ENCODE measurements at places on chromosomes 1 and 21. TPM values are rescaled to one million over a fixed set of nuclear protein-coding genes. Genes with fewer than 3 reads are reported as not detected.
A peak's percentile ranks its signal among the peaks of the same experiment; 100 is the strongest.

RIMKLA gene
- 1.1 TPM for total RNA-seq

DNA sequence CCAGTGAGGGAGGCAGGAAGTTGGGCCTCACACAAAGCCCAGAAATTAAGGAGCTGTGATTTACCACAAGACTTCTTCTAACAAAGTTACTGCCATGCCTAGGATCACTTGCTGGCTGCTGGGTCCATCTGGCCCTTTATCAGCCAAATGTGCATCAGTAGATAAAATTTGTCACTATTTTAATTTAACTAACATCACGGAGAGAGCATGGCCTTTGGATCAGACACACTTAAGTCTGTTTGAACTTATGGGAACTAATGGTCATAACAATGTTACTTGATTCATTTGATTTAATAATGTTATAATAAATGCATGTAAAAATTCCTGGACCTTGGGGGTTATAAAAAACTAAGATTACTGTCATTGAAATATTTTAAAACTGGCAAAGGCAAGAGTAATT is 67.2 kb upstream of the CCDC190 start:
- no peak for DNase-seq
- peaks cover 19% of the 10 kb centered on the region for H3K4me1 ChIP-seq
- no peaks in the 10 kb centered on the region for H3K36me3 ChIP-seq
- H3K27ac ChIP-seq, result no peak overlapping the region
- H3K27me3 ChIP-seq, result no peaks in the 10 kb centered on the region

DNA sequence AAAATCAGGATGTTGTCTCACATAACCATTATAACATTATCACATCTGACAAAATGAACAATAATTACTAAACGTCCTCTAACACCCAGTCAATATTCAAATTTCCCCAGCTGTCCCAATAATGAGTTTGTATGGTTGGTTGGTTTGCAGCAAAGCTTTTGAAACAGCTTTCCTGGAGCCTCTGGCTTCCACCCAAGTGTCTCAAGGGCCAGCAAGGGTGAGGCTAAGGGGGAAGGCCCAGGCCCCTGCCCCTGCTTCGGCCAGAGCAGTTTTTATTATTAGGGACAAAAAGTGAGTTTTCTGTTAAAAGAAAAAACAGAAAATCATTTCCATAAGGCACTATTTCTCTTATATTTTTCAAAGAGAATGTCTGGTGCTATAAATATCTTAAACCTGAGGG is 19.1 kb upstream of the AVPR1B start:
- no peak overlapping the region for H3K27ac ChIP-seq
- no peaks in the 10 kb centered on the region for H3K36me3 ChIP-seq
- H3K4me3 ChIP-seq, result no peak overlapping the region
- no peak for DNase-seq
- no peaks in the 10 kb centered on the region for H3K4me1 ChIP-seq
- no peaks in the 10 kb centered on the region for H3K27me3 ChIP-seq

ISG15 gene
- total RNA-seq, result 86.0 TPM

DNA sequence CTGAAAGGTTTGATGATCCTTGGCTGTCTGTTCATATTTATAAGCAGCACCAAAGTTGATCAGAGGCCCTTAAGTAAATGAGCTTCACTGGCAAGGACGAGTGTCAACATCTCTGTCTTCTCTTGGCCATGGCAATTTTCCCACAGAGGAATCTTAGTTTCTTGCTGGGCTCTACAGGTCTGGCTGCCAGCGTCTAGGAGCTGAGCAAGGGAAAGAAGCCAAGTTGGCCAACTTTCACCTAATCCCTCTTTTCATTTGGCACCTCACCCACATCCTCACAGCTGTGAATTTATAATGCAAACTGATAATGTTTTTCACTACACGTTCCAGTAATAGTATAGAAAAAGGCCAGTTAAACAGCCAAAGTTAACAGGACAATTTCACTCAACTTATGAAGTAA is 99.0 kb upstream of the LBR start:
- no peaks in the 10 kb centered on the region for H3K36me3 ChIP-seq
- DNase-seq, result no peak
- H3K27me3 ChIP-seq, result no peaks in the 10 kb centered on the region
- H3K4me1 ChIP-seq, result peaks cover 9% of the 10 kb centered on the region
- H3K4me3 ChIP-seq, result no peak overlapping the region

OR2M3 gene
- not detected for total RNA-seq

GRCh38 chr1:116820369-116820768 is 66.1 kb downstream of the CD2 start:
- H3K4me3 ChIP-seq, result no peak overlapping the region
- DNase-seq, result no peak
- H3K36me3 ChIP-seq, result no peaks in the 10 kb centered on the region
- no peaks in the 10 kb centered on the region for H3K27me3 ChIP-seq

DNA sequence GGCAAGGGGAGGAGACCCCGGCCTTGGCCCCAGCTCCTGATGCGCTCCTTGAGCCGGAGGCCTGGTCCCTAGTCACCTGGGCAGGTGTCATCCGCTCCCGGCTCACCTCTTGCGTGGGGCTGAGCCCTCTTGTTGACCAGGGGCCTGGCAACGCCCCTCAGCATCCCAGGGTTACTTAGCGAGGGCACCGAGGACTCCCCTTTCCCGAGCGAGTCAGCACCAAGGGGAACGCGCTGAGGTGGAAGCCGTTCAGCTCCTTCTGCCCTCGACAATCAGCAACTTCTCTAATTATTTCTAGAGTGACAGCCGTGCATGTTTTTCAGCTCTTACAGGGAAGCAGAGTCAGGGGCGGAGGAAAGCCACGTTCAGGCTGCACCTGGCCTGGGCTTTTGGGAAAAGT is 522 bp downstream of the SLC45A1 start:
- no peak for DNase-seq
- H3K27ac ChIP-seq, result no peak overlapping the region
- peaks cover 22% of the 10 kb centered on the region for H3K4me1 ChIP-seq
- peak overlapping the region; percentile 45 for H3K4me3 ChIP-seq

DNA sequence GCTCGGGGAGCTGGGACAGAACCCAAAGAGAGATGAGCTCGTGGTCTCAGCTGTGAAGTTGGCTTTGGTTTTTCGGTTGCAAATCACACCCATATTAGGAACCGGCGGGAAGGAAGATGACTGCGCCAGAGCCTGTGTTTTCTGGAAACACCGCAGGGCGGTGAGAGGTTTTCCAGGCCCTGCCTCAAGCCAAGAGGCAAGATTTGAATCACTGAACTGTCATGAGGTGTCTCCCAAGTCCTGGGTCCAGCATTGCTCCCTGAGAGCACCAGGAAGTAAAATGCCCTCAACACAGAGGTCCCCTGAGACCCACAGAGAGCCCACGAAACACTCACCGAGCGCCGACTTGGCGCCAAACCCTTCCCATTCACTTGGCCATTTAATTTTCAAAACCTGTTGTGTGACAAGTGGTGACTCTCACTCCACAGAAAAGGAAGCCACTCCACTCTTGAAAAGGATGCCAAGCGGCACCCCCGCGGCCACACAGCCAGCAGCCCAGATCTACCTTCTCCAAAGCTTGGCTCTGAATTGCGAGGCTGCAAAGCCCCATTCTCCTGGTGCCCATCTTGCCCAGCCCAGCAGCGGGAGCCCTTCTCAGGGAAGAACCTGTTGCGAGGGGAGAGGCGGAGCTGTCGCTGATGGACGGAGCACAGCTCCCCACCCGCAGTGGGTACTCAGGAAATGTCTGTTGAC is 99.0 kb upstream of the RUNX3 start:
- no peaks in the 10 kb centered on the region for H3K4me1 ChIP-seq
- no peak for DNase-seq
- H3K4me3 ChIP-seq, result no peak overlapping the region
- no peaks in the 10 kb centered on the region for H3K27me3 ChIP-seq
- H3K27ac ChIP-seq, result no peak overlapping the region
- H3K36me3 ChIP-seq, result no peaks in the 10 kb centered on the region

GRCh38 chr1:44700573-44700972 is 26.1 kb downstream of the ARMH1 start:
- H3K36me3 ChIP-seq, result no peaks in the 10 kb centered on the region
- H3K27me3 ChIP-seq, result no peaks in the 10 kb centered on the region
- no peak for DNase-seq
- no peak overlapping the region for H3K4me3 ChIP-seq

GRCh38 chr21:45039317-45040156 is 34.8 kb upstream of the ADARB1 start:
- H3K36me3 ChIP-seq, result no peaks in the 10 kb centered on the region
- H3K27ac ChIP-seq, result no peak overlapping the region
- no peak for DNase-seq
- peaks cover 6% of the 10 kb centered on the region for H3K4me1 ChIP-seq
- no peak overlapping the region for H3K4me3 ChIP-seq
- H3K27me3 ChIP-seq, result no peaks in the 10 kb centered on the region

- no peaks in the 10 kb centered on the region for H3K4me1 ChIP-seq
- no peak overlapping the region for H3K4me3 ChIP-seq
- peak; percentile 83 for DNase-seq
- H3K27me3 ChIP-seq, result no peaks in the 10 kb centered on the region
- H3K27ac ChIP-seq, result no peak overlapping the region
- H3K36me3 ChIP-seq, result no peaks in the 10 kb centered on the region
Measured at GRCh38 chr1:17606826-17607440, 67.4 kb downstream of the ARHGEF10L start.

SUSD4 gene
- total RNA-seq, result 8.3 TPM

YRDC gene
- 24.1 TPM for total RNA-seq

DNA sequence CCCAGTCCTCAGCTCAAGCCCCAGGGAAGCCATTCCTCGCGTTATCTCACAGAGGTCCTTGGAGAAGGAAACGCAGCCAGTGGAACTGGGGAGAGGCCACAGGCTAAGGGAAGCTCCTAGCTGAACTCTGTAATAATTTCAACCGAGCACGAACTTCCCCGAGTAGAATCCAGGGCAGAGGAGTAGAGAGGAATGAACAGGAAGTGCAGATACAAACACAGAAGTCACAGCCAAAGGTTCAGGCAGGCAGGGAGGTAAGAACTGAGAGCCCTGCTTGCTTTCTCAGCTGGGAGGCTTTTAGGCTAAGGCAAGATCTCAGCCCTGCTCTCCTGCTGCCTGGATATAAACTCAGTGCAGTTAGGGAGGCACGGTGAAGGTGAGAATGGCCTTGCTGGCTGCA is 23.7 kb downstream of the WARS2 start:
- no peaks in the 10 kb centered on the region for H3K4me1 ChIP-seq
- no peaks in the 10 kb centered on the region for H3K36me3 ChIP-seq
- peak overlapping the region; percentile 10 for H3K27ac ChIP-seq
- no peak for DNase-seq

GRCh38 chr1:38006008-38006828 is 904 bp upstream of the FHL3 start:
- H3K4me1 ChIP-seq, result peaks cover 22% of the 10 kb centered on the region
- no peak for DNase-seq
- H3K36me3 ChIP-seq, result no peaks in the 10 kb centered on the region
- H3K27me3 ChIP-seq, result no peaks in the 10 kb centered on the region
- H3K4me3 ChIP-seq, result peak overlapping the region; percentile 85

GRCh38 chr1:9107136-9107535 is 21.8 kb downstream of the GPR157 start:
- no peaks in the 10 kb centered on the region for H3K36me3 ChIP-seq
- peaks cover 2% of the 10 kb centered on the region for H3K4me1 ChIP-seq
- no peak overlapping the region for H3K4me3 ChIP-seq
- no peak for DNase-seq
- no peaks in the 10 kb centered on the region for H3K27me3 ChIP-seq

- H3K27ac ChIP-seq, result no peak overlapping the region
- H3K36me3 ChIP-seq, result no peaks in the 10 kb centered on the region
- no peak overlapping the region for H3K4me3 ChIP-seq
- peaks cover 21% of the 10 kb centered on the region for H3K4me1 ChIP-seq
- H3K27me3 ChIP-seq, result no peaks in the 10 kb centered on the region
- no peak for DNase-seq
Measured at GRCh38 chr1:193545171-193545570, 358.8 kb upstream of the B3GALT2 start.

GRCh38 chr1:218585511-218586184 is 240.5 kb downstream of the TGFB2 start:
- H3K27me3 ChIP-seq, result no peaks in the 10 kb centered on the region
- H3K27ac ChIP-seq, result peak overlapping the region; percentile 85
- peak; percentile 71 for DNase-seq
- no peak overlapping the region for H3K4me3 ChIP-seq

PANK4 gene
- 18.5 TPM for total RNA-seq

DNA sequence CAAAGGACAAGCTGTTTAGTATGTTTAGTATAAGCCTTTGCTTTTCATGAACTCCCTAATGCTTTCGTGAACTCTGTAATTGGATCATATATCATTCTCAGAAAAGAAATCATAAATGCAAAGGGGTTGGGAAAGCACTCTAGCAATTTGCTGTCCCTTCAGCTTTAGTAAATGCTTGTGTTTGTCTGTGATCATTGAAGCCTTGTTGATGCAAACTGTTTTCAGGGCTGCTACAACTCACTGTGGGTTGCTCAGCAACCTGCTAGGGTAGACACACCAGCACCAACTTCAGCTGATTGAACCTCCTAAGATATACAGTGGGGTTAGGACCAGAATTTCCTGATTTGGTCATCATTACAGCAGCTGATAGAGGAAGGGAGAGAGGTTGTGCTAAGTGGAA is 95.0 kb downstream of the SGIP1 start:
- no peaks in the 10 kb centered on the region for H3K27me3 ChIP-seq
- no peak for DNase-seq
- H3K4me3 ChIP-seq, result no peak overlapping the region
- H3K36me3 ChIP-seq, result no peaks in the 10 kb centered on the region
- H3K4me1 ChIP-seq, result no peaks in the 10 kb centered on the region

DNA sequence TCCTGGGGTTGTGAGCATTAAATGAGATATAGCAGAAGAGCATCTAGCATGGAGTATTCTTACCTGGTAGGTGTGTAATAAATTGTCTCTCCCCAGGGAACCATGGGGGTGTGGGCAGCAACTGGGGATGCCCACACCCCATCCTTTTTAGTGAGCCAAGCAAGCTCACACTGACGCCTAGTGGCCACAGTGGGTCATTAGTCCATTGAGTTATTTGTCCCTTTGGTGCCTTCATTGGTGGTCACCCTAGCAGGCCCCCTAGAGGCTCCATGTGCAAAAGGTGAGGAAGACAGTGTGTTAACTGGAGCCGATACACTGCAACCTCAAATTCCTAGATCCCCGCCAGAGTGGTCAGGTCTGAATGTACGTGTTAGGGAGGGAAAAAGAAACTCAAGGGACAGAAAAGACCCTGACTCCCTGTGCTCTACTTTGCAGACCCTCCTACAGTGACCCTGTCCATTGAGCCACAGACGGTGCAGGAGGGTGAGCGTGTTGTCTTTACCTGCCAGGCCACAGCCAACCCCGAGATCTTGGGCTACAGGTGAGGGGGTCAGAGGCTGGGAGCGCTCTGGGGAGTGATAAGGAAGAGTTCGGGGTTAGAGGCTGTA is 93.3 kb upstream of the CD1D start:
- H3K4me1 ChIP-seq, result no peaks in the 10 kb centered on the region
- no peak overlapping the region for H3K4me3 ChIP-seq
- DNase-seq, result peak; percentile 82
- H3K36me3 ChIP-seq, result no peaks in the 10 kb centered on the region

DNA sequence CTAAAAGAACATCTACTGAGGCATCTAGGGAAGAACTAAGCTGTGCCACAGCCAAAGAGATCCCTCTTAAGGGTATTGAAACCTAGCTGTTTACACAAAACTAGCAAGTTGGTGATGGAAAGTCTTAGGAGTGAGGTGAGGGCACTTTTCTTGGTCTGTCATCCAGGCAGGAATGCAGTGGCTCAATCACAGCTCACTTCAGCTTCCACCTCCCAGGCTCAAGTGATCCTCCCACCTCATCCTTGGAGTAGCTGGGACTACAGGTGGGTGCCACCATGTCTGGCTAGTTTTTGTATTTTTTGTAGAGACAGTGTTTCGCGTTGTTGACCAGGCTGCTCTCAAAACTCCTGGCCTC is 2.4 kb downstream of the PLEKHO1 start:
- peaks cover 6% of the 10 kb centered on the region for H3K27me3 ChIP-seq
- no peak overlapping the region for H3K4me3 ChIP-seq
- peak overlapping the region; percentile 88 for H3K27ac ChIP-seq

TDRD5 gene
- total RNA-seq, result not detected

GRCh38 chr1:37461698-37462436 is 12.5 kb upstream of the ZC3H12A start:
- no peaks in the 10 kb centered on the region for H3K27me3 ChIP-seq
- H3K4me1 ChIP-seq, result peaks cover 7% of the 10 kb centered on the region
- no peak overlapping the region for H3K27ac ChIP-seq
- DNase-seq, result no peak
- H3K36me3 ChIP-seq, result no peaks in the 10 kb centered on the region
